ENCODE measurements at places on chromosomes 7 and 10.

GRCh38 chr10:119090026-119090795 is 9.6 kb upstream of the EIF3A start:
- DNase-seq, result peak; percentile 9

DNA sequence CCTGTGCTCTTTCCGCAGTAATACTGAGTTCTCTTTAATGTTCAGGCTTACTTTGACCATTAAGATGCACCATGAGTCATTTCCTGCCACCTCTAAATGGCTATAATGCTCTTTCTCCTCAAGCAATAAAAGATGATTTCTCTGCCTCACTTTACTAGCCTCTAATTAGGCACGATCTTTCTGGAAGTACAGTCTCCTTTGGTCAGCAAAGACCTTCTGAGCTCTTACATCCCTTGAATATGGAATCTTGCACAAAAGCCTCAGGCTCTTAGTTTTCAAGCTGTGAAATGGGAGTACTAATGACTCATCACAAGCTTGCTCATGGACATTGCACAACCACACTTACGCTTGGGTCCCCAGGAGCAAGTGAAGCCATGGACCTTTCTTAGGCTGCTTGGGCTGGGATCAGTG is 85.9 kb downstream of the FRMD4A start:
- DNase-seq, result no peak

- no peak for DNase-seq
These were observed 156.4 kb downstream of the OAT start for GRCh38 chr10:124262234-124262865.

DNA sequence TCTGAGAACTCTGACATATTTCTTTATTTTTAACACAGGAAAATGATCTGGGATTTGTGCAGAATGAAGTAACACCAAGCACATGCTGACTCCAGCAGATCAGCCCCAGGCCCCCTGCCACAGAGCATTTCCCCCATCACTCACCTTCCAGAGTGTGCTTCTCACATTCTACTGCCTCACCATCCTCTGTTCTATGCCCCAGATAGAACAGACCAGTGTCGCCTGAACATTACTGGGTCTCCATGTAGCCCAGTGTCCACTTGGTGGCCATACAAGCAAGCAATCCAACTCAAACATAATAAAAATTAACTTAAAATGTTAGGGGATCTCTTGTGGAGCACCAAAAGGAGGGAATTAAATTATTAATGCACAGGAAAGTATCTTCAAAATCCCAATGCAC is 58.8 kb downstream of the SORBS1 start:
- DNase-seq, result no peak

GRCh38 chr7:150986099-150986512 is 4.7 kb upstream of the NOS3 start:
- DNase-seq, result no peak

DNA sequence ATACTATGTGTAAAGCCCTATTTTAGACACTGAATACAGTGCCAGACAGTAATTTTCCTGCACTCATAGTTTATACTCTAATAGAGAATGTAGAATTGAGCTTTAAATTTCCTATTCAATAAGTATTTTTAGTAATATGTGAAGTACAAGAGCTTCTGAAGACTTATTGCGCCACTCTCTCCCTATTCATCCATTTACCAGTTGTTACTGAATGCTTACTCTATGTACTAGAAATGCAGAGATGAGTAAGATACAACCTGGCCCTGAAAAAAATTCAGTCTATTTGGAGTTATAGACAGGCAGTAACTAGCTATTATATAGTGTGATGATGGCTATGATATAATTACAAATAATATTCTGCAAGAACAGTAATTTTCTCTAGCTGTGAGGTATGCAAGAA is 98.8 kb downstream of the ADK start:
- DNase-seq, result no peak

DNA sequence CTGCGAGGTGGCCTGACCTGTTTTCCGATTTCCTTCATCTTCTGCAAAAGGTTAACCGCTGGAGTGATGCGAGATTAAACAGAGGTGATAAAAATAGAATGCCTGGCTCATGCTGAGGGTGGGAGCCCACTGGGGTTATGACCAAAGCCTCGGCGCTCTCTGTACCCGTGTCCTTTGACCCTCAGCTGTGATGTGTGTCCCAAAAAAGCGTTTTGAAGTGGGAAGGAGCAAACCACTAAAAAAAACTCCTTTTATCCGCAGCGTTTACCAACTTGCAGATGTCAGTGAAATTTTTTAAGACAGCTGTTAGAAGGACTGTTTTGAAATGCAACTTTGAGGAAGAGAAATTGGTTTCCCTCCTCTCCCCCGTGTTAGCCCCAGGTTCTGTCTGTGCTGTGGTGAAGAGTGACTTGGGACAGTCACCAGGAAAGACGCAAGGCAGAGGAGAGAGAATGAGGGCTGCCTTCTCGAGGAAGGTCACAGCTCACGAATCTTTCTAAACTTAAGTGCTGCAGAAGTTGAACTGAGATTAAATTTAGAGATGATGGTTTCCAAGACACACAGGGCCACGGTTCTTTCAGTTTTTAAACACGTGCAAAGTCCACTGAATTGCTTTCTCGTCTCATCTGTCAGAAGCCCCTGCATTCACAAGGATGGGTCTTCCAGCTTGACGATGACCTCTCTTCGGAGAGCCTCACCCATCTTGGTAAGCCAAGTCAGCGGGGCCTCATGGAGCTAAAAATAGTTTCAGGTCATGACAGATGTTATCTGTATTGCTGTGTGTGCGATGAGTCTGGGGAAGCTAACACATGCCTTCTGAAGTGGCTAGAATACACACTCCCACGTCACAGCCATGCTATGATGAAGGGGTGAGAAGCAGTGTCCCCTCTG is 27.6 kb downstream of the AMZ1 start:
- no peak for DNase-seq

- no peak for DNase-seq
These were observed 842 bp downstream of the SEMA3A start for GRCh38 chr7:84193747-84194146.

DNA sequence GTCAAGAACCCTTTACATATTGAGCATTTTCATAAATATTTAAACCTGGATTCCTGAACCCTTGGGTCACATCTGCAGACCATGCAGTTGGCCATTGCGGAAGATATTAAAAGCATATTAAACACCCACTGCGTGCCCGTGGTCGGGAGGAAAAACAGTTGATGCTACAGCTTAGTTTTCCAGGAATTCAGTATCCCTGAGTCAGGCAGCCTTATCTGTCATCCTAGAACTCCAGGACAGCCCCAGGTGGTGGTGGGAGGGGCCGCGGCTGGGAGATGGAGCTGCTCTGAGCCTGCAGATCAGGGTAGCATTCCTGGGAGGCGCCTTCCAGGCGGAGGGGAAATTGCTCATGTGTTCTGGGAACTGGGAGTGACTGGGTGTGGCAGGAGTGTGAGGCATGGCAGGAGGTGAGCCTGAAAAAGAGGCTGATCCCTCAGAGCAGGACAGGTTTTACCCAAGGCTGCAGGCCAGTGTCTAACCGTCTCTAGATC is 222.9 kb upstream of the SH2B2 start:
- peak; percentile 42 for DNase-seq

DNA sequence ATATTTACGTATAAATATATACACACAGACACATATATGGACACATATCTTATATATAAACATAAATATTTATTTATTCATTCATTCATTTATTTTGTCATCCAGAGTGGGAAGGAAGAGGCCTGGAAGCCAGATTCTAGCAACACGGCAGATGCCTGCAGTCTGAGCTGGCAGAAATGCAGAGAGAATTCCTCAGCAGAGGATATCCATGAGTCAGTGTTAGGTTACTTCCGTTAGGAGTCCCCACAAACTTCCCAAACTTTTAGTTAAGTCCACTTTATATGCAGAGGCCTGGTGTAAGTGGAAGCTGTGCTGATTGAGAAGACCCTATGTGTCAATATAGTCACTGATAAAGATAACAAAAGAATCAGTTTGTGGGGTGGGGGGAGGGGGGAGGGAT is 89.6 kb downstream of the PPP1R17 start:
- no peak for DNase-seq

- DNase-seq, result no peak
These were observed 128.6 kb upstream of the LRRN3 start for GRCh38 chr7:110962374-110962773.

Measured in sciatic nerve (tissue), 2 donors.